ENCODE measurements at places on chromosomes 1 and 21.

DNA sequence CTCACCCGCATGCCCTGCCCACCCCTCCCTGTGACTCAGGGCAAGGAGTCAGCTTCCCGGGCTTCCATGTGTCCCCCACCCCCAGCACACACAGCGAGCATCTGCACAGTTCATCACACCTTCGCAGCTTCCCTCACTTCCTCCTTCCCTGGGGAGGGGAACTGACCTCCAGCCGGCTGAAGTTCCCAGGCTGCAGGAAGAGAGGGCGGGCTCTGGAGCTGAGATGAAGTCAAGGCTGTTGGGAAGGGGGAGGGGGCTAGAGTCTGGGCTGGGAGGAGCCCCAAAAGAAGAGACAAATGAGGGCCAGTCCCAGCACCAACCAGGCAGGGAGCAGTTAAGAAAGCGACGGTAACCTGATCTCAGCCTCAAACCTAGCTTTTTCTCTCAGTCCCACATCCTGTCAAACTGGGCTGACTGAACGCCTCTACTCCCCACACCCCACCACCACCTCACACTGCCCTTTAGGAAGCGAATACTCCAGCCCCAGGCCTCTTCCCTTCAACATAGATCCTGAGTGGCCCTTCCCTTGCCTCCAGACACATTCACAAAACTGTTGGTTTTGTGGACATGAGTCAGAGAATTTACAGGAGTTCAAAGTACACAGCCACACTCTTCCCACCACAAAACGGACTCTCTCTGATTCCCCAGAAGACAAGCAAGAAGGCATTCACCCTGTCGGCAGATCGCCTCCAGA is 1.8 kb downstream of the RHOC start:
- no peak for DNase-seq

GRCh38 chr1:150560576-150561253 is 11.5 kb downstream of the ADAMTSL4 start:
- DNase-seq = peak; percentile 69

DNA sequence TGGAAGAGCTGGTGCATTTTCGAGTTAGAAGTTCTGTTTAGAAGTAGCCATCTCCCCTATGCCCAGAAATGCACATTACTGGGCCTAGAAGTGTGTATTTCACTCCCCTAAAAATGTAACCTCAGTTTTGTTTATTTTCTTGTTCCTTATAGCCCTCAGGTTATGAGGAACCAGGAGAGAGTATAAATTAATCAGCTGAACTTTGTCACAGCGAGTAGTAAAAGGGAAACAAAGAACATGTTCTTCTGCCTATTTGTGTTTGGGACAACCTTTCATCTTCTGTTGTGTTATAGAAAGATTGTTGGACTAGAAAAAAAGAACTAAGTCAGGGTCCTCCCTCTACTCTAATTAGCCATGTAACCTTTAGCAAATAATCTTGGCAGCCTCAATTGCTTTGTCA is 160.5 kb upstream of the PDE4B start:
- DNase-seq = no peak

GRCh38 chr1:99441299-99442095 is 177.2 kb downstream of the PLPPR4 start:
- no peak for DNase-seq

DNA sequence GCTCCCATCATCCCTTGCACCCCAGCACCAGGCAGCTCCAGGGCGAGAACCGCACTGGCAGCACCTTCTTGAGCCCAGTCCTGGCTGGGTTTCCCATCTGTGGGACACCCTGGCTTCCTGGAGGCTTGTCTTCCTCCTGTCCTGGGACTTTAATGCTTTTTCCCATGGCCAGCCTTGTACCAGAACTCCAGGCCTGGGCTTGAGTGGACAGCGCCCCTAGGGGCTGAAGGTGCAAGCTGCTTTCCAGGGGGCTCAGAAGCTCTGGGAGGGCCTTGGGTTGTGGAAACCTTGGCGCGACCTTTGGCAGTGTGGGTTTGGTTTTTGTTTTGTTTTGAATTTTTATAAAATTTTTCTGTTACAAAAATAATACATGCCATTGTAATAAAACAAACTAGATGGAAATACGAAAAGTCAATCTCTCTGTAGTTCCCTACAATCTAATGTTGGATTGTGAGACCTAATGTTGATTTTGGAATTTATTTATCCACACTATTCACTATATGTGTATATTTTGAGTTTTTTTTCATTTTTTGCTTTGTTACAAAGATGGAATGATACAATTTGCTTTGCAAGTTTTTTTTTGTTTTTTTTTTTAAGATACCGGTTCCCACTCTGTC is 33.8 kb upstream of the RPL11 start:
- DNase-seq = no peak

DNA sequence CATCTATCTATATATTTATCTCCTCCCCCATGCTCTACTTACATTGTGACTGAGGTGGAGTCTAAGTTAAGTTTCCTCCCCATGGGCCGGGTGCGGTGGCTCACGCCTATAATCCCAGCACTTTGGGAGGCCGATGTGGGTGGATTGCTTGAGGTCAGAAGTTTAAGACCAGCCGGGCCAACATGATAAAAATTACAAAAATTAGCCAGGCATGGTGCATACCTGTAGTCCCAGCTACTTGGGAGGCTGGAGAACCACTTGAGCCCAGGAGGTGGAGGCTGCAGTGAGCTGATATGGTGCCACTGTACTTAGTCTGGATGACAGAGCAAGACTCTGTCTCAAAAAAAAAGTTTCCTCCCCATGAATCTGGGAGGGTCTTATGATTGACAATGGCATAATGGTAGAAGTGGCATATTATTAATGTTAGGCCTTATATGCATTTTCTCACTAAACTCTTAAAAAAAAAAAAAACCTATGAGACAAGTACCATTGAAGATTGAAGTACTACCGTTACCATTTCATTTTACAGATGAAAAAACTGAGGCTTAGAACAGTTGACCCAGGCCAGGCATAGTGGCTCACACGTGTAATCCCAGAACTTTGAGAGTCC is 11.2 kb downstream of the F11R start:
- no peak for DNase-seq

GRCh38 chr1:27821761-27822315 is 8.7 kb upstream of the PPP1R8 start:
- no peak for DNase-seq

GRCh38 chr1:3521426-3521825 is 67.0 kb downstream of the ARHGEF16 start:
- no peak for DNase-seq

- DNase-seq = no peak
These were observed 24.8 kb upstream of the MYOCOS start for GRCh38 chr1:171597203-171597602.
